ENCODE measurements at places on chromosomes 11 and 22.

- no peak for DNase-seq
Observed at GRCh38 chr11:7572001-7572712, 58.4 kb downstream of the PPFIBP2 start.

GRCh38 chr11:59207988-59208451 is 4.7 kb downstream of the MPEG1 start:
- no peak for DNase-seq

DNA sequence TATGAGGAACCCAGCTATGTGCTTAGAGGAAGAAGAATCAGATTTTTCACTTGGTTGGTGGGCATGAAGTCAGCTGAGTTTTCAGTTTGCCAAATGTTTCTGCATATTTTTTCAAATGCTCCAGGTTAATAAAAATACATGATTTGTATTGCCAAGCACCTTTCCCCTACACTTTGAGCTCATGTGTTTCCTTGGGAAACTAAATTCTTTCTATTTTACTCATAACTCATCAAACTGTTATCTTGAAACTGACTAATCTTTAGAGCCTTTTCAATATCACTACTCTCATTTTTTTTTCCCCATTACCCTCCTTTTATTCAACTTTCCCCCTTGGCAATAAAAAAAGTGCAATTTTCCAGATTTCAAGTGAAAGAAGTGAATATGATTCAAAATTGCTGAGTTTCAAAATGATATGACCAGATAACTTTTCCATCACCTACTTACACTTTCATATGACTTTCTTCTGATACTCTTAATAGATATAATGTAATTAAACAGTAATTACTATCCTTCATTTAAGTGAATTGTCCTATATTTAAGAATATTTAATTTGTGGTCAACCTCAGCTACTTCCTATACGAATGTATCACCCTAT is 91.9 kb upstream of the SOX6 start:
- DNase-seq: no peak

DNA sequence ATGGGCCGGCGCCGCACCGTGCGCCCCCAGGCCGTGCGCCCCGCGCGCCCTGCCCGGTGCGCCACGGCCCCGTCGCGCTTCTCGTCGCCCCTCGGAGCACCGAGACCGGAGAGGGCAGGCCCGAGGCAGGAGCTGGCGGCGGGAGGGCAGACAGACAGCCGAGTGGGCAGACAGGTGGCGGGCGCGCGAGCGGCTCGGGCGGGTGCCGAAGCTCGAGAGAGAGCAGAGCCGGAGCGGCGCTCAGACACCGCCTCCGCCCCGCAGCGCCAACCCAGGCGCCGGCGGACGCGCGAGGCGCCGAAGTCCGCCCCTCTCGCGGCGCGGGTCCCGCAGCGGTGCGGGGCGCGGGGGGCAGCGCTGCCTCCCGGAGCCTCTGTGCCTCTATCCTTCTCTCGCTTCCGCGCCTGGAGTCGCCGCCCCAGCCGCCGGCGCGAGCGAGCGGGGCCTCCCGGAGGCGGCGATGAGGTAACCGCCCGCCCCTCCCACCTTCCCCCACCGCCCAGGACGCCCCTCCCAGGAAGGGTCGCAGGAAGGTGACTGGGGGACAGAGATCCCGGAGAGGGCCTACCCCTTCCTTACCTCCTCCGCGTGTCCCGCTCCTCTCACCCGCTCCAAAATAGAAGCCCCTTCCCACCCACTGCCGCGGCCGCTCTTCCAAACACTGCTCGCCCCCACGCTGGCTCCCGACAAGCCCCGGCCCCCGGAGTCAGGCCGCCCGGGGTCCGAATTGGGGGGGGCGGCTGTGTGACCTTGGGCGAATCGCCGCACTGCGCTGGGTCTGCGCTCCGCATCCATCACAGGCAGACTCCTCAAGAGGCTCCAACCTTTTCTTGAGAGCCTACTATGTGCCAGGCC is at the start of gene RASL10A:
Gene RASL10A (minus strand): TSS at position 412 of the 855 bp plus-strand sequence. CDS start 451 bp downstream, outside the sequence.
- DNase-seq: peak; percentile 91

GRCh38 chr11:57638005-57638781 is 11.5 kb downstream of the YPEL4 start:
- peak; percentile 98 for DNase-seq

- DNase-seq: no peak
Observed at GRCh38 chr11:96246718-96247552, 96.1 kb downstream of the MAML2 start.

GRCh38 chr11:68012843-68013610 is 2.9 kb downstream of the ALDH3B1 start:
- DNase-seq: no peak

Measured in HuH-7.5 (cell line).